ENCODE measurements at places on chromosomes 4 and X.
A peak's percentile ranks its signal among the peaks of the same experiment; 100 is the strongest.

DNA sequence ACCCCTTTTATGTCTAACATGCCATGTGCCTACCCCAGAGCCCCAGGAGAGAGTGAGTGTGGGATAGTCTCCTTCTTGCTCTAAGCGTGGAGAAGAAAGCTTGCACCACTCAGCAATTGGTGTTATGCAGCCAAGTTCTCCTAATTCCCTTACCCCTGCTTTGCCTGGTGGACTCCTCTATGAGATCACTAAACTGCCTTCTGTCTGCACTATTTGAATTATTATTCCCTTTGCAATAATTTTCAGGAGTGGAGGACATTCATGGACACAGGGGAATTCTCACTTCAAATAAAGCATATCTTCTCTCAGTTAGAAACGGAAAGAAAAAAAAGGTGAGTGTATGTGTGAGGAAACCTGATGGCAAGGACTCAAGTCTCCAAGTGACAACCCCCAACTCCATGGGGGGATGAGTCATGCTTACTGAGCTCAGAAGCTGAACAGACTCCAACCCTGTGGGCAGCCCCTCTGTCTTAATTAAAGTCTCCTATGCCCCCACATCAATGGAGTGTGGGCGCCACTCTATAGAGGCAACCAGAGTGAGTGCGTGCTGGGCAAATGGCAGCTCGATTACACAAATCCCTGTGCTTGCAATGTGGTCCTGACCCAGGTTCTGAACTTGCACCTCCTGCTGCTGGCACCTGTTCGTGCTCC, 381.9 kb downstream of the RAB28 start:
- no peak for DNase-seq

DNA sequence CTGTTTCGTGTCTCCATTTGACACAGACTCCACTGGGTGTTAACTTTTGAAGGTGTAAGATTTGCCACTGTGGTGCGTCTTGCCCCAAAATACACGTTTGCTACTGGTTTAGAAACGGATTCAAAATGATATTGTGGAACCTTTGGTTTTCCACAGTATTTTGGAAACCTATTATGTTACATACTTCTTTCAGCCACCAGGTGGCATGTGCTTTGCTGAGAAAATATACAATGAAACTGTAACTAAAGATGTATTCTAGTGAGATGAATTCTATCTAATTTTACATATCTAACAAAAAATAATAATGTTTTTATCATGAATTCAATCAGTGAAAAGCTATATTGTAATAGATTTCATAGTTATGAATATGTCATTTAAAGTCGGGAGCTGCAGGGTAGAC, 28.4 kb upstream of the SLITRK4 start:
- peak; percentile 30 for DNase-seq

GRCh38 chrX:96838537-96838936, 45.2 kb upstream of the RPA4 start:
- DNase-seq: no peak

GRCh38 chr4:53501561-53501960, 89.7 kb downstream of the LNX1 start:
- no peak for DNase-seq

DNA sequence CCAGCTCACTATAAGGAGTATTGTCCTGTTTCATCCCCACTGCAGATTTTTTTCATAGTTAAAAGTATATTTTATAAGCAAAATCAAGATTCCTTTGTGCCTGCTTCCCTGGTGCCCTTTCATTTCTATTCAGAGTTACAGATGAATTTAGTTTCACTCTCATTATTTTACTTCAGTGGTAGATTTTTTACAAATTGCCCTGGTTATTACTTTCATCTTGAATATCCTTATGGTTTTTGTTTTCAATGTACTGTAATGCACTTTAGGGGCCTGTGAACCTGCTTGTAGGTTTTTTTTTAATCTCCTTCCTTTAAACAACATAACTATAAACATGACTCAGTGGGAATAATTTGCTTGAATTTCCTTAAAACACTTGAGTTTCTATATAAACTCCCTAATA, 126.8 kb downstream of the GPR143 start:
- DNase-seq: no peak

GRCh38 chr4:152369203-152369901, 166.5 kb downstream of the FBXW7 start:
- no peak for DNase-seq

- DNase-seq: peak; percentile 44
Measured at GRCh38 chr4:82360298-82361177, 13.3 kb downstream of the HNRNPD start.

DNA sequence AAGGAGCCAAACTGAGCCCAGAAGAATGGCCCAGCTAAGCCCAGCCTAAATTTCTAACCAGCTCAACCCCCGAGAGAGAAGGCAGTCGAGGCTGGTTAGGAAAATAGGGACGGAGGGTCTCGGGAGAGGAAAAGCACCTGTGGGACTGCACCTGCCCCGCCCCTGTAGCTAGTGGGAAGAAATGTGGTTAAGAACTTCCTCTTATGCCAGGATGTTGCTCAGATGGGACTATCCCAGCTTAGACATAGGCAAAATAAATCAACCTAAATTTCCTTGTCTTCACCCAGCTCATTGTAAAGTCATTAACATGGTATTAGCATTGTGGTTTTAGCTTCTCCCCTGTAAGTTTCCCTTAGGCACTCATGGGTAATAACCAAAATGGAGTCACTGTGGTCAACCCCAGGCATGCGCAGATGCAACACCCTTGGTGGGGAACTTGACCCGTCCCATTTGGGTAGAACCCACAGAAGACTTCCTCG, 86.8 kb downstream of the ZNF718 start:
- no peak for DNase-seq

- DNase-seq: no peak
Measured at GRCh38 chrX:106144755-106145639, 23.1 kb upstream of the PWWP3B start.

- DNase-seq: peak; percentile 51
Measured at GRCh38 chr4:172202480-172203076, 389.4 kb downstream of the GALNTL6 start.

- DNase-seq: no peak
Measured at GRCh38 chr4:4247696-4248028, 361 bp downstream of the TMEM128 start.

DNA sequence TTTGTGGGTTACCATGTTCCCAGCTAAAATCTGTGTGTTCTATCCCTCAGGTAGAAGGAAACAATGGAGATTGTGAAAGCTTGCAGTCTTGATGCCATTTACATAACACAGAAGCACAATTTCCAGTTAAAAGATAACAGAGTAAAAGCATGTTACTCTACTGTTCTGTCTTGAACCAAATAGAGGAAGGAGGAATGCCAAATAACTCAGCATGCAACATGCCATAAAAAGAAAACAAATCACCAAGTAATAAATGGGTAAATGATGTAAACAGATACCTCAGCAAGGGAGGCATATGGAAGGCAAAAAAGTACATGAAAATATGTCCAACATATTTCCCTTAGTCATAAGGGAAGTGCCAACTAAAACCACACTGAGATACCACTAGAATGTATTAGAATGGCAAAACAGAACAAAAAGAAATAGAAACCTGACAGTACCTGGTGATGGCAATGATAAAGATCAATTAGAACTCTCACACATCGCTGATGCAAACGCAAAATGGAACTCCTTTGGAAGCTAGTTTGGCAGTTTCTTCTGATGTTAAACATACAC, 502.6 kb upstream of the HS3ST1 start:
- no peak for DNase-seq

DNA sequence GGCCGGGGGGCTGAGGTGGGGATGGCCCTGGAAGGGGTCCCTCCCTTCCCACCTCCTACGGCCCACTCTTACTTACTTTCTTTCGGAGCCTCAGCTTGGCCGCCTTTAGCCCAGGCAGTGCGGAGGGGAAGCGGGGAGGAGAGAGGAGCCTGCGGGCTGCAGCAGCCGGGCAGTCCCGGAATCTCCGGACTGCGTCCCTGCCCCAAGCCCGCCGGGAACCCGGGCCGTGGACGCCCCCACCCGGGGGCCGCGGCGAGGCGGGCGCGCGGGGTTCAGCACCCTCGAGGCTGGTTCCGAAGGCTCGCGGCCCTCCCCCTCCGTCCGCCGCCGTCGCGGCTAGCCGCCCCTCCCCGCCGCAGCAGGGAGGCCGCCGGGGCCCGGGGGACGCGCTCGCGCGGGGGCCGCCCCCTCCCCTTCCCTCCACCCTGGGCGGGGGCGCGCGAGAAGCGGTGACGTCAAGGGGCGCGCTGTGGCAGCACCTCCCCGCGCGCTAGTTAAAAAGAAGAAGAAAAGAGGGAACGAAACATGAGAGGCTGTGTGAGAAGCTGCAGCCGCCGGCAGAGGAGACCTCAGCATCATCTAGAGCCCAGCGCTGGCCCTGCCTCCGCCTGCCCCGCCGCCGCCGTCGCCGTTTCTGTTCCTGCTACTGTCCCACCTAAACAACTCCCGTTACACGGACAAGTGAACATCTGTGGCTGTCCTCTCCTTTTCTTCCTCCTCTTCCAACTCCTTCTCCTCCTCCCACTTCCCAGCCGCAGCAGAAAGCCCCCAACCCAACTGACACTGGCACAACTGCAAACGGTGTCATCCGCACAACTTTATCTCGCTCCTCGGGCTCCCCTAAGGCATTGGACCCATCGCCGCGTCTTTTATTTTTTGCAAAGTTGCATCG, at the start of gene HHIP:
Gene HHIP, plus strand, starts transcription at position 526 of the 892 bp plus-strand sequence. CDS start 520 bp downstream, outside the sequence.
- peak; percentile 61 for DNase-seq
